ENCODE measurements at places on chromosomes 5 and 9. TPM values are rescaled to one million over a fixed set of nuclear protein-coding genes. Genes with fewer than 3 reads are reported as not detected.
A peak's percentile ranks its signal among the peaks of the same experiment; 100 is the strongest.

Gene TSLP
- total RNA-seq: 2.0 TPM

Gene ADGRD2
- not detected for total RNA-seq

Gene POU5F2
- total RNA-seq: 0.64 TPM

GRCh38 chr5:68420476-68421344, 205.2 kb downstream of the PIK3R1 start:
- DNase-seq: no peak

- peak; percentile 81 for DNase-seq
Measured at GRCh38 chr9:92312887-92313623, 12.1 kb downstream of the NOL8 start.

GRCh38 chr5:44242791-44243190, 146.4 kb downstream of the FGF10 start:
- no peak for DNase-seq

DNA sequence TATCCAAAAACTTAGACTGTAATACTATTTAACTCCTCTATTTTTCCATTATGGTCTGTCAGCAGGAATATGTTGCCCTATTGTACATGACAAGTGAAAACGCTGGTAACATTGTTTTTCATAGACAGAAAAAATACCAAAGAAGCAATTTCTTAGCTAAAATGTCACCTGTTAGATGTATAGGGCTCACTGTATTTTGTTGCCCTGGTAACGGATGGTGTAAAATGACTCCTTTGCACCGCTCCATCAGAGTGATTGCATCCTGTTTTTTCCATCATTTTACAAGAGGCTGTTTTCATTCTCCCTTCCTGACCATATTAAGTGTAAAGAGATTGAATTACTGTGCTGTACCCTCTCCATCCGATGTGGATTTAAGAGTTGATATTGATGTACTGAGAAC, 460.1 kb upstream of the TLE4 start:
- DNase-seq: no peak

GRCh38 chr9:76619197-76619596, 145.0 kb upstream of the PCA3 start:
- no peak for DNase-seq

DNA sequence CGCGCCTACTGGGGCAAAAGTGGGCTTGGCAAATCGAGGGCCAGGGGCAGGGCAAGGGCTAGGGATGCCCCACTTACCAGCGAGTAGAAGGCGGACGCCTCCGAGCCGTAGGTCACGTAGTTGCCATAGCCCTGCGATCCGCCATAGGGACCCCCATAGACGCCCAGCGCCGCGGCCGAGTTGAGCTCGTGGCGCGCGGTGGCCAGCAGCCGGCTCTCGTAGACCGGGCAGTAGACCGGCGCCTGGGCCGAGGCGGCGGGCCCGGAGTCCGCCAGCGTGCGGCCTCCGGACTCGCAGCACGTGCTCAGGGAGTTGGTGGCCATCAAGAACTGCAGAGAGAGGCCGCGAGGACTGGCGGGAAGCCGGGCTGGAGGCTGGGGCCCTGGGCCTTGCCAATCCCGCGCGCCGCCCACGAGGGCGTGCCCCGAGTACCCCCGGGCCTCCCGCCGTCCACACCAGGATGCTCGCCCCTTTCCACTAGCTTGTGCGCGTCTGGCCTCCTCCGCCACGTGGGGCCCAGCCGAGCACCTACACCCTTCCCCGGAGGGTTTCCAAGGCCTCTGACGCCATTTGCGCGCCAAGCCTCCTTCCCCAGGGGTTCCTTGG, 891 bp downstream of the IRX4 start:
- DNase-seq: no peak

Gene LAMC3
- not detected for total RNA-seq

Gene SLC45A2
- total RNA-seq: not detected

GRCh38 chr9:19931098-19931890, 142.5 kb upstream of the SLC24A2 start:
- DNase-seq: no peak

Measured in bronchial epithelial cell (primary cell).